Suppressor macrophage (primary cell): ENCODE measurements at places on chromosomes 4 and X.

- no peak for DNase-seq
Observed at GRCh38 chr4:183823434-183823833, 81.7 kb upstream of the STOX2 start.

- no peak for DNase-seq
Observed at GRCh38 chr4:147103403-147103946, 157.8 kb upstream of the TTC29 start.

DNA sequence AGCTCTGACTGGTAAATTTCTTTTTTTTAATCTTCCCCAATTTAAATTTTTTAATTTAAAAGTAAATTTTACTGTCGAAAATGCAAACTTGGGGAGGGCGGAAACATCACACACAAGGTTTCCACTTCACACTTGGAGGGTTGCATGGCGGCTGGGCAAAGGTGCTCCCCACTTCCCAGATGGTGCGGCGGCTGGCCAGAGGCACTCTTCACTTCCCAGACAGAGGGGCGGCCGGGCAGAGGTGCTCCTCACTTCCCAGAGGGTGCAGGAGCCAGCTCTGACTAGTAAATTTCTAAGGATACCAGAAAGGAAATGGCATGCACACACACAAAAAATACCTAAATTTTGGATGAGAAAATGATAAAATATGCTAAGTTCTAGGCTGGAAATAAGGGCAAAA lies 16.4 kb downstream of the C1QTNF7 start:
- no peak for DNase-seq

DNA sequence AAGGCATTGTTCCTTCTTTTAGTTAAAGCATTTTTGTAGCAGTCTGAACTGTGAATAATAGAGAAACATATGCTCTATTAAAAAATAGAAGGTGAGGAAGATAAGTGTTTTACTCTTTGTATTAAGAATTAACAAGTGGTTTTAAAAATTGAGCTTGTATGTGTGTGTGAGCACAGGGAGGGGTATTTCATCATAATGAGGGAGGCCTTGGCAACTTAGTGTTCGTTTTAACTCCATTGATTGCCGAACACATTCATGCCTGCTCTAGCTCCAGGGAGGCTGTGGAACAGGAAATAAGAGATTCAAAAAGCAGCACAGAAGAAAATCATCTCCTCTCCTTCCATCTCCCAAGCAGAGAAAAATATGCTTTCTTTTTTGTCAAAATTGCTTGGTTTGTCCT lies 14.8 kb downstream of the SHROOM3 start:
- no peak for DNase-seq

GRCh38 chrX:12994321-12994720 lies 19.4 kb downstream of the TMSB4X start:
- DNase-seq, result no peak

DNA sequence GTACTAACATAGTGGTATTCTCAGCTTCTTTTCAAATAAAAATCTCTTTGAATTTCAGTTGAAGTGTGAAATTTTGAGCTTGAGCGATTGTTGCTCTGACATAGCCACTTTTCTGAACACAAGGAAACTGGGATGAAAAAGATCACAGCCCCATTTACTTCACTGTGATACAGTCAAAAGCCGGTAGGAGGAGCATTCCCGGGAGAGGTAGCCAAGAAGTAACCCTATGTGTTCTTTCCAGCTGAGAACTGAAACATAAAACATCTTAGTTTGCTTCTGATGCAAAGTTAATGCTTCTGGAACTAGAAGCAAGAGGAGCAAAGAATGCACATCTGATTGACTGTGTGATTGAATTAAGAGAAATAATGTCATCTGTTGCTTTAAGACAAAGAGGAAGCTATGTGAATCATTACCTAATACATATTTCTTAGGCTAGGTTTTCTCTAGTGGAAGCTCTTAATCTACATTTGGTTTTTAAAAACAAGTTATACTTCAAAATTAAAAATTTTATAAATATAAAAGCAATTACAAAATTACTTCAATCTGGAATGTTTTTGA lies 88.3 kb upstream of the UNC5C start:
- no peak for DNase-seq
